ENCODE measurements at places on chromosomes 1 and 21. TPM values are rescaled to one million over a fixed set of nuclear protein-coding genes. Genes with fewer than 3 reads are reported as not detected.

Gene SOX13
- total RNA-seq: 5.8 TPM

Gene STYXL2
- total RNA-seq: not detected

Gene CEP104
- total RNA-seq: 14.8 TPM

Gene SPEN
- total RNA-seq: 16.5 TPM

Gene TSSK3
- not detected for total RNA-seq

Gene RASSF5
- 0.89 TPM for total RNA-seq

Gene FMN2
- total RNA-seq: 141 TPM

Gene EDARADD
- 2.3 TPM for total RNA-seq
